ENCODE measurements at places on chromosomes 16 and 17.

- no peak for DNase-seq
Measured at GRCh38 chr17:82299452-82299851, 18.0 kb downstream of the CD7 start.

GRCh38 chr16:65981057-65981456 lies 385.4 kb upstream of the CDH5 start:
- DNase-seq: peak; percentile 19

DNA sequence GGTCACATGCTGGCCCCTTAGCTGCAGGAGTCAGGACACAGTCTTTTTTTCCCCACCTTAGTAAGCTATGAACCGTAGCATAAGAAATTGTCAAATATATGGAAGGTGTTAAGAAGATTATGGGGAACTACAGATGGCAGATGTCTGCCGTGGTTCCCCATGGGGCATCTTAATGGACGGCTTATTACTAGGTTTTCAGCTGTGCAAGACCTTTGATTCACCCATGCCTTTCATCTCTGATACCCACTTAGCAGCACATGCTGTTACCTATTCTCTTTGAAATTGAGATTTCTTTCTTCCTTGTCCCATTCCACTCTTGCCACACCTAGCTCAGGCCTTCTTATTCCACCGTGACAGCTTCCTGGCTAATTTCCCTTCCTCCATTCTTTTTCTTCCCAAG lies 70.7 kb downstream of the RPTOR start:
- DNase-seq: no peak

- DNase-seq: no peak
Measured at GRCh38 chr17:44901411-44901921, 2.2 kb upstream of the EFTUD2 start.

DNA sequence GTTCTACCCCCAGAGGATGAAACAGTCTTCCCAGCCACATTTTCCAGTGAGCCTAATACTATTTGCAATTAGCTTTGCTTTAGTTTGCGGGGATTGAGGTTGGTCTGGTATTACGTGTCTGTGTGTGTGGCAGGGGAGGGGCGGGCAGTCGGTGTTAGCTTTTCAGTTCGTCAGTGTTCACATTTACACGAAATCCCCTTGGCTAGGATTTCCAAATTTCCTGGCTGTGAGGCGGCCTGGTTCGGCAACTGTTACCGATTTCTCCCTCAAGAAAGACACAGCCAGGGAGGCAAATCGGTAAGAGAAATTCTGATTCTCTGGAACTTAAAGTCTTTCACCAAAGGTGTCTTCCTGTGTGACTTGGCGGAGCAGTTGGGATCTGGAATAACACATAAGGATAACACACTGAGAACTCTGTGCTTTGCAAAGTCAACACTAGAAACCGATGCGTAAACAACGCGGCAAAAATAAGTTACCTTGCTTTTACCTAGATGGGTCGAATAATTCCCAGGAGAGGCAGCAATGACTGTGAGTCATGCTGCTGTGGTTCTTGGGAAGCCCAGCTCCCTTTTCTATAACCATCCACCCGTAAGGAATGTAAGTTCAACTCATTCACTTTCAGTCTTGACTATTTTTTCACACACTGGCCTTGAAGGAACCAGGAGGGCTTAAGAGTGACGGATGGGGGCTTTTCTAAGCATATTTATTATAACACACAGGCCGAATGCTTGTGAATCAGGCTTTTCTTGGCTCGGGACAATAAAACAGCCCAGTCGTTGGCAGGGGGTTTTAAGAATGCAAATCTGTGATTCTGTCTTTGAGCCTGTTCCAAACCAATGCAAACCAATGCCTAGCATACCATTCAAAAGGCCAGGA lies 24.2 kb downstream of the GPRC5B start:
- DNase-seq: peak; percentile 57

DNA sequence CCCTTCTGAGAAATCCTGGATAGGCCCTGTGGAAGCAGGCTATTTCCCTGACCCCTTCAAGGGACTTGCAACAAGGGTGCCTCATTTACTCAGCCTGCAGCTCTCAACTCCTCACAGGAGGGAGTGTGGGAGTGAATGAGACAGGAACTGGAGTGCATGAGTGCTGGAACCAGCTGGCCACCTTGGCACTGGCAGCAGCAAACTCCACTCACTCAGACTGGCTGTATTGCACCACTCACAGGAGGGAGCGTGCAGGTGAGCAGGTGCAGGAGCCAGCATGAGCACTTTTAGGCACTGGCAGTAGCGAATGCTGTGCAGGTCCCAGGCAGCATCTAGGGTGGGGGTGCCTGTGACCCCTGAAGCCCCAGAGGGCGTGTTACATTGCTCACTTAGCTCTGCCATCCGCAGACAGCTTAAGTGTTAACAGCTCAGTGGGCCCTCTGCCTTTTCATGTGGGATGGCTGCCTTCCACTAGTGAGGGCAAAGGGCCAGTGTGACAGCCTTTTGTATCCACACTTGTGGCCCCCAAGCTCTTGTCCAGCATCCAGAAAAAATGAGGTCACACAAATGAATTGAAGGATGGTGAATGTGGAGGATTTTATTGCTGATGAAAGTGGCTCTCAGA lies 11.0 kb upstream of the ZNHIT3 start:
- DNase-seq: no peak

- DNase-seq: no peak
Measured at GRCh38 chr16:86794216-86794864, 216.0 kb downstream of the FOXL1 start.

GRCh38 chr17:78993241-78993956 lies 13.7 kb upstream of the LGALS3BP start:
- DNase-seq: no peak
